OCI-M1 (cell line): ENCODE measurements at places on chromosomes 1 and 21.
A peak's percentile ranks its signal among the peaks of the same experiment; 100 is the strongest.

DNA sequence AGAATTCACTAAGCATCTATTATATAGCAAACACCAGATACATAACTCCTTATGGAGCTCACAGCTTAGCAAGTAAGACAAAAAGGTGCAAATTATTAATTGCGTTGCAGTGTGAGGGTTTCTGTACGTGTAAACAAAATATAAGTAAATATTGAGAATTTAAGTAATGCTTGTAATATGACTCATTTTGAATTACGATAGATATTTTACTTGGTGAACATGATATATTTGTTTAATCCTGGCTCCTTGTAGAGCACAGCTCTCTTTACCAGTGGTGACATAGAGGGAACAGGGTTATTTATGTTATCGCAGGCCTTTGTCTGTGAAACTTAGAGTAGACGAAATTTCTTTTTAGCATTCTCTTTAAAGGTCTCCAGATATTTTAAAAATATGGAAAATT lies 36.4 kb downstream of the LYPLAL1 start:
- no peak for DNase-seq

DNA sequence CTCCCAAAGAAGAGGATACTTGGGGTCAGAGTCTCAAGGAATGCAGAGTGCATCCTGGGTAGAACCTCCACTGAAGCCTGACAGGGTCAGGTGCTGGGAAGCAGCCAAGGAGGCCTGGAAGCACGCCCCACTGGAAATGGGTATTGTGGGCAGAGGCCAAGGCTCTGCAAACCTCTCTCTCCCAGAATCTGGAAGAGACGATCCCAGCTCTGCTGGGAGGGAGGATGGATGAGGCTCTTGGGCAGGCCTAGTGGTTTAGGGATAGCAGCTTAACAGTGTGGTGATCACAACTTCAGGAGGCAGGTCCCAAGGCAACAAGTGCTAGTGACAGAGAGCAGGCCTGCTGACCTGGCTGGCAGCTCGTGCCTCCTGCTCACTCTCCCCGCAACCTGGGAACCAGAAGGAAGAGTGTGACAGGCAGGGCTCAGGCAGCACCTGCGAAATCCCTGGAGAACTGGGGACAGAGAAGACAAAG lies 641.0 kb downstream of the PLPP3 start:
- no peak for DNase-seq

- no peak for DNase-seq
Observed at GRCh38 chr1:92848201-92848600, 16.4 kb downstream of the RPL5 start.

- DNase-seq, result no peak
Observed at GRCh38 chr1:241857131-241857530, 9.1 kb downstream of the EXO1 start.

GRCh38 chr1:32363713-32364112 lies 1.4 kb downstream of the TSSK3 start:
- DNase-seq, result no peak

DNA sequence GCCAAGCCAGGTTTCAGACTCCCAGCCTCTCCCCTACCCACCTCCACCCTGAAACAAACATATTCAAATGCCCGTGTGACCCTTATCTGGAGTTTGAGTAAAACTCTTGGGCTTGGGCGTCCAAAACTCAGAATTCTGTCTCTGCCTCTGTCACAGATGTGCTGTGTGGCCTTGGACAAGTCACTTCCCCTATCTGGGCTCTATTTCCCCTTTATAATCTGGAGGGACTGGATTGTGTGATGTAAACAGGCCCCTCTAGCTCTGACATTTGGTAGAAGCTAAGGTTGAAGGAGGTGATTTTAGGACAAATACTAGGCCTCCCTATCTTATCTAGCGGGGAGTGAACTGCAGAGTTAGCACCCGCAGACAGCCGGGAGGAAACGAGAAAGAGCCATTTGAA lies 67.5 kb downstream of the IGSF21 start:
- DNase-seq, result no peak

DNA sequence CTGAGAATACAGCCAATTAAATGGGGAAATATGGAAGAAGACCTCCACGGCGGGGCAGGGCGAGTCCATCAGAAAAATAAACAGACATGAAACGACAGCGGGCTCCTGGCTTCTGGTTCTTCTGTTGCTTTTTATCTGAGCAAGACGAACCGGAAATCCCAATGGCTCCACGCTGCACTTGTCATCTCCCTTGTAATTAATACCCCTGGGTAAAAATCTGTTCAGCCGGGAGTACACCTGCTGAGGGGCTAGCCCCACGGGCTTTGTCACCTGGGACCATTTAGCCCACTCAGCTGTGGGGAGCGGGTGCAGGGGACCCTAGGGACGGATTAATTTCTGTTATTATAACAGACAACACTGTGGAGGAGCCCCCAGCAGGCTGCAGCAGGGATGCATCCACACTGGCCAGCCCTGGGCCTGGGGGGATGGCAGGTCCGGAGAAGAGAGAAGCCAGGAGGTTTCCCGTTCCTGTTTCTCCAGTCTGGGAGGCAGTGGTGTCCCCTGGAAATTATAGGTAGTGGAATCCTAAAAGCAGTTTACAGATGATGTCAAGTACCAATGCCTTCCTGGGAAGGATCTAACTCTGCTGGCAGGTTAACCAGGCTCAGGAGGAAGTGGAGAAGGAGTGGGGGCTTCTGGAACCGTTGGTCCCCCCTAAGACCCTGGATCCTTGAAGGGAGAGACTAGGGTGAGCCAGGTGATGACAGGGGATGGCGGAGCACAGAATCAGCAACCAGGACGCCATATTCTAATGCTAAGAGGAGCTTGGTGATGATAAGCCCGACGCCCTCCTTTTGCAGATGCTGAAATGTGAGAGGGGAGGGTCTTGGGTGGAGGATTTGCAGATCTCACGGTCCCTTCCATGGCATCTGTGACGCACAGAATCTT lies 566.1 kb downstream of the PTPRU start:
- DNase-seq, result no peak

DNA sequence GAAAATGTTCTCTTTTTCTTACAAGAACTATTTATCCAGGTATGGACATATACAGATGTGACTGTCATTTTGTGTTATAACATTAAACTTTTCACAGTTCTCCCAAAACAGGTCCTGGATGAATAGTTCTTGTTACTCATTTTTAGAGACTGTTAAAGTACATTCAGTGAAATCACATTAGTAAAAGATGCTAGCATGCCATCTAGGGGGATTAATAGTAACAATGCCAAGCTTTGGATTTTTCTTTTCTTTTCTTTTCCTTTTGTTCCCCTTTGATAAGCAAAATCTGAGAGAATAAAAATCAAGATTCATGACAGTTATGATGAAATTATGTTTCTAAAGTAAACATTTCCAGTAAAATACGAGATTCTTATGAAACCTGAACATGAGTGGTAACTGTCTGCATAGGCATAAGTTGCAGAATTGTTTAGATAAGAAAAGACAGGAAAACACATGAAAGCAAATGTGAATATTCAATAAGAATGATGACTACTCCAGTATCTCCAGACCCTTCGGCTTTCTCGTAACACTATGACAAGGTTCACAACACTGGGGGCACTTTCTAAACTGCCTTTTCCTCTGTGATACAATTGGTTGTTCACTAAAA lies 77.5 kb downstream of the TPR start:
- peak; percentile 53 for DNase-seq

DNA sequence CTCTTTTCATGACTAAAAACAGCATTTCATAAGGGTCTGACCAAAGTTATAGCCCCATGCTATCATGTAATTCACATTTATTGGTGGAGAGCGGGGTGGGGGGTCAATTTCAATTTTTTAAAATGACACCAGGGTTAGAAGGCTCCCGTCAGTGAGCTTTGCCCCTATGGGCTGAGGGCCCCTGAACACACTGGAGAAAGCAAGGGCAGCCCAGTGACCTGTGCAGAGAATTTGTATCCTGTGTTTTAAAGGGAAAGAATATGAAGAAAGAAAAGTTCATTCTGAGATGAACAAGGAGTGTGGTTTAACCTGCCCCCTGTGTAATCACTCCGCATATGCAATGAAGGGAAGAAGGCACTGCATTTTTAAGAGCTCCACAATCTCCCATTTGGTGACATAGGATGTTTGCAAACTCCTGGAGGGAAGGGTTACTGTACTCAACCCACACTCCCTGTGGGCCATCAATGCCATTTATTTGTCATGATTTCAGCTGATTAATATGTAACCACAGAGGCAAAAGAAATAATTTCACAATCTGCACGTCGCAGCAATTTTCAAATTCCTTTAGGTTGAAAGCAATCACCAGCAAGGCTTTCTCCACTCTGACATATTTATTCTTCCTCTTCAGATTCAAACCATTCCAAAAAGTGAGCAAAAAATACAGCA lies 95.6 kb downstream of the ZNF281 start:
- DNase-seq, result no peak

DNA sequence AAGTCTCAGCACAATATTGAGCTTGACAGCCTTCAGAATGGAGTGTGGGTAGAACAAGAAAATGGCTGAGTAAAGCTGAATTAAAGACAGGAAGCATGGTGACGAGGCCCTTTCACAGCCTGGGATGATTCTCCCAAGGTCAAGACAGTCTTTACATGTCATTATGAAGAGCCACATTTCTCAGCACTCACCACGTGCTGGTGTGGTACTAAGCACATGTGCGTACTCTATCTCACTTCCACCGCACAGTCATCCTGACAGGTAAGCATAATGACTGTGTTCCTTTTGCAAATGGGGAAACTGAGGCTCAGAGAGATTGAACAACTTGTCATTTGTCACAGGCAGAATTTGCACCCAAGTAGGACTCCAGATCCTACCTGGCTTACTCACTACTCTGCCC lies 92.8 kb upstream of the COA6 start:
- DNase-seq, result no peak

- no peak for DNase-seq
Observed at GRCh38 chr1:74549932-74550331, 37.5 kb upstream of the LRRC53 start.

DNA sequence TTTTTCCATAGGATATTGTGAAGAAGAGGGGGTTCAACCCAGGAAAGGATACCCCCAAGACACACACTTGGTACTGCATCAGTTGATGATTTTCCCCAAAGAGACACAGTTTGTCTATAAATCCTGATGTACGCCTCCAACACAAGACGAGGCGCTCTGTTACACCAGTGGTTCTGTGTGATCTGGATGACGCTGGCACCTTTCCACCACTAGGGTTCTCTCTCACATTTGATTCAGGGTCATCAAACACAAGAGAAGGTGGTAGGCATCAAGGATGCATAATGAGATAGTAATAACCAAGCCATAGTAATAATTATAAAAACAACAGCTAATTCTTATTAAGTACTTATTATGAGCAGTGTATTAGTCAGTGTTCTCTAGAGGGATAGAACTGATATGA lies 508.8 kb upstream of the ZP4 start:
- peak; percentile 6 for DNase-seq

DNA sequence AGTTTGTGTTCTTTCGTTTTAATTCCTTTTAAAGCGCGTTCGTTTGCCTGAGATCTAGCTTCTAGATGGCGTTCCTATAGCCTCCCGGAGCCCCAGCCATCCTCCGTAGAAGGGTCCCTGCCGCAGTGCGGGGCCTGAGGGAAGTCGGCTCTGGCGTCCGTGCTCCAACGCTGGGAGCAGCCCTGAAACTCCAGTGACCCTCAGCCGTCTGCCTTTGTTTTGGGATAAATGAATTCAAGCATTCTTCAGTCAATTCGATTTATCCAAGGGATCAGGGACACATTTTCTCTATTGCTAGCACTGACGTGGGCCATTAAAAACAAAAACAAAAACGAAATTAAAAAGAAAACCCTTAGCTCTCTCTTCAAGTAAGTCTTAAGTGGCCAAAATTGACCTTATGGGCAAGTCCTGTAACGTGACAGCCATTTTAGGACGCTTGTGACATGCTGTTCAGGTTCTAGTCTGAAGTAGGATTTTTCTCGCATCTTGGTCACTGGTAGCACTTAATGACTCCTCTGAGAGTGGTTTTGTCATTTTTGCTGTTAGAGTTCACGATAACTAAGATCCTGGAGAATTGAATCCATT lies 742 bp upstream of the HSPA13 start:
- peak; percentile 85 for DNase-seq

DNA sequence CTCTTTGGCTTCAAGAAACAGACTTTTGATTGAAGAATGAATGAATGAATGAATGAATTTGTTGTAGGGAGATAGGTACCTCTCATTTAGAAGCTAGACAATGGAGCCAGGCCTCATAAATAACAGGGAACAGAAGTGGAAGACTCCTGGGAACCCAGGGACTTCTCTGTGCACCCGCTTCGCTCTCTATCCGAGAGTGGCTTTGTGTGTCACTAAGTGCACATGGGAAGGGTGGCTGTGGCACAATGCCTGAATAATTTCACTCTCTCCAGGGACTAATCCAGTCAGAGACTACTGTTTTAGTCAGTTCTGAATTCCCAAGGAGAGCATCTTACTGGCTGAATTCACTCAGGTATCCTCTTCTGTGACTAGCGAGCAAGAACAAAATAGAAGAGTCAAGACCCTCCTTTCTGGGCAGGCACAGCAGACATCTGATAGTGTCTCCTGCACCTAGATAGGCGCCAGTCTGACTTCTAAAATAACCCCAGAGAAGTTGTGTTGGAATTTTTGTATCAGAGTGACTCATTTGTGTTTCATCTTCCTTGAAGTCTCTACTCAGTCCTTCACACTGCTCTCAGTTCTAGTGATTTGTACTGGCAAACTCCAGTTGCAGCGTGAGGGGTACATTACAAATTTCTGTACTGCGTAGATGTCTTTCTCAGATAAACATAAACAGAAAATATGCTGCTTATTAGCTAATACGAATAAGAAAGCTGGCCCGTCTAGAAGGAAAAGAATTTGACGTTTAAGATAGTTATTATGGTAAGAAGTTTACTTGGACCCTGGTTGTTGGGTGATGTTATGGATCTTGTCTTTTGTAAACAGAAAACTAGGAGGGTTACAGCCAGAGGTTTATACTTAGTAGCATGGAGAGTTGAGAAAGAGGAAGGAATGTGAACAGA lies 34.0 kb downstream of the BACH1 start:
- DNase-seq, result peak; percentile 37

DNA sequence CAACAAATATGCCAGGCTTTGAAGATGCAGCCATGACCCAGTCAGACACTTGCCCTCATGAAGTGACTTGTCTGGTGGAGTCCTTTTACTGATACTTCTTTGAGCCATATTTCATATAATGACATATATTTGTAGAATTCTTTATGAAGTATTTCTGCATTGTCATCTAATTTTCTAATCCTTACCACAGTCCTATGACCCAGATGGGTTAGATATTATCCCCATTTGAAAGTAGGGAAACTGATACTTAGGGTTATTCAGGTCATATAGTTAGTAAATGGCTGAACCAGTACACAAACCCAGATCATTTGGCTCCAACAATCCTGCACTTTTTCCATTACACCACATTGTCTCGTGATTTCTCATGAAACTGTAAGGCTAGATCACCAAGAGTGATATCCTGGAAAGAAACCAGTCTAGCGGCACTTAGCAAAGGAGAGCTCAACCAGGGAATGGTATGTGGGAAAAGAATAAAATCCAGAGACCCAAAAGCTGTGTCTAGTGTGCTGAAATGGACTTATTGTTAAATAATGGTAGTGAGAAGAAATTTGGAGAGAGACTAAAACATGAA lies 49.6 kb downstream of the ZFYVE9 start:
- DNase-seq, result peak; percentile 61
